ENCODE measurements at places on chromosomes 2 and 18.

GRCh38 chr2:204670756-204671155 lies 125.5 kb downstream of the PARD3B start:
- no peak for DNase-seq

DNA sequence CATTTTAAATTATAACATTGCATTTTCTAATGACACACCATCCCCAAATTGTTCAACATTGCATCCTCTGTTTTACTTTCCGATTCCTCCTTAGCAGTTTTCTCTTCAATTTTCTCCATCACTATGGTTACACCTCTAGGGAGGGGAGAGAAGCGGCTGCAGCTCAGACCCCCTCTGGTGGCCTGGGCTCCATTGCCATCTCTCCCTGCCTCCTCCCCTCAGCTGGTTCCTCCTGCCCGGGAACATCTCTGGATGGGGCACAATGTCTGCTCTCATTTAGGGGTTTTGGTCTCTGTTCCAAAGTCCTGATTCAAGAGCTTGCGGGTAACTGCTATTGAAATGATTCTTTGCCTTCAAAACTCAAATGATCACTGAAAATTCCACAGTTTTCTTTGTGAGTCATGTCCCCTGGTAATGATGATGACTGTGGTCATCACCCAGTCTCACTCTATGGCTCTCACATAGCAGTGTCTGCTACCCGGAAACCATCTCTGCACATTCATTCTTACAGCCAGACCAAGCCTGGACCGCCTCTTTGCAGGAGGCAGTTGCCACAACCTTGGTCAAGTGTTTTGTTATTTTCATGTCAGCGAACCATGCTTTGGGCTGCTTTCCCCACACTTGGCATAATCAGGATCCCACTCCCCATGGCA lies 263.9 kb downstream of the ALPK2 start:
- no peak for DNase-seq

DNA sequence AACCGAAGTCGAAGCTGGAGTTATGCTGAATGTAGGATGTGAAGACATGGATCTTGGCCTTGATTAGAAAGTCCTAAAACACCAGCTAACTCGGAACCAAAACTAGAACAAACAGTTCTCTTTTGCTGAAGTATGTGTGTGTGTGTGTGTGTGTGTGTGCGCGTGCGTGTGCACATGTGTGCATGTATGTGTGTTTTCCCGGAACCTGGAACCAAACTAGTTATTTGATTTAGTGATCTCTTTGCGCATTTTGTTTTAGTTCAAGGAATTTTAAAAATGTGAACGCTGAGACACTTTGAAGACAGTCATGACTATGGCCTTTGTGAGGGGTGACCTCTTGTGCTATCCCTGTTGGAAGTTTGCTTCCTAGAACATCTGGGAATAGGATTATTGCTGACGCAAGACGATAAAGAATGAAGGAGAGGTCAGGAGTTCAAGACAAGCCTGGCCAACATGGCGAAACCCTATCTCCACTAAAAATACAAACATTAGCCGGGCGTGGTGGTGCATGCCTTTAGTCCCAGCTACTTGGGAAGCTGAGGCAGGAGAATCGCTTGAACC lies 23.8 kb downstream of the FHL2 start:
- no peak for DNase-seq

DNA sequence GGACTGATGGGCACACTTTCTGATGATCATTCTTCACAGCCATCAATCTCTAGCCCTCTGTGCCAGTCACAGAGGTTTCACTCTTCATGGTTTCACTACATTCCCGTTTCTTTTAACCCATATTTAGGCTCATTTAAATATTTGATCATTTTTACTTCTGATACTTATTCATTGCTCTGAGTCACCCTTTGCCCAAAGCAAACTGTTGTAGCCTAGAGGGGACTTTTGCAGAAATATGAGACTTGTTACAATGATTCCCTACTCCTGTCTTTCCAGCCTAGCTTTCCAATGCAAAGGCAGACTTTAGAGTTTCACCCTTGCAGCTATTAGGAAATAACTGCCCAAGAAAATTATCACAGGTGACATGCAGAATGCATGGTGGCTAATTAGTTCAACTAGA lies 444.2 kb downstream of the PTPRM start:
- no peak for DNase-seq

DNA sequence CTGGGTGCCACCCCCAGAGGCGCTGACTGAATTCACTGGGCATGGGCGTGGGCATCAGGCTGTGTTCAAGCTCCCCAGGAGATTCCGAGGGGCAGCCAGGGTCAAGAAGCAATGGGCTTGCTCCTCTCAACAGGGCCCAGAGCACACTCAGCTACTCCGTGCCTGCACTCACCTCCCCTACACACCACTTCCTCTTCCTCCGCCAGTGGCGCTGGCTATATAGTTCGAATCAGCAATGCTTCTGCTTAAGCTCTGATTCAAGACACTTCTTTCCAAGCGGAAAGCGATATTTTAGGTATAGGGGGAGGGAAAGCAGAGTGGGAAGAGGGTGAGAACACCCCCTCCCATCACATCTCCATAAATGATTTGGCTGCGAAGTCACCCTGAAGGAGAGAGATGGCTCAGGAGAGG lies 42.1 kb downstream of the CRACDL start:
- DNase-seq, result no peak

GRCh38 chr2:121121661-121122060 lies 163.3 kb downstream of the TFCP2L1 start:
- no peak for DNase-seq

GRCh38 chr2:155830351-155830750 lies 502.2 kb downstream of the NR4A2 start:
- no peak for DNase-seq

DNA sequence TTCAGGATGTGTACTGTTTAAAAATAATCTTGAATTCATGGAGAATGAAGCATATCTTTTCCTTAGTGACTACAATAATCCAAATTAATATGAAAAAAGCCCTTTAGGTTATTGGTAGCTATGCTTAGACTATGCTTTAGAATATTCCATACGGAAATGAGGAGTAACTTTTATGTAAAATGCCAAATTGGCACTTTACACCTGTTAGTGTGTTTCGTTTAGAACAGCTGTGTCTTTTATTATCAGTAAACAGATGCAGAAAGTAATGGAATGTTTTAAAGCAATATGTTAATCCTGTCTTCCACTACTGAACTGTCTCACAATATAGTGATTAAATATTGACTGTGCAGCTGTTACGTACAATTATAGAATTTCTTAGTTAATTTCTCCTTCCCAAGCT lies 129.6 kb downstream of the PMS1 start:
- DNase-seq, result no peak

GRCh38 chr18:35027206-35027605 lies 14.0 kb upstream of the MAPRE2 start:
- no peak for DNase-seq

DNA sequence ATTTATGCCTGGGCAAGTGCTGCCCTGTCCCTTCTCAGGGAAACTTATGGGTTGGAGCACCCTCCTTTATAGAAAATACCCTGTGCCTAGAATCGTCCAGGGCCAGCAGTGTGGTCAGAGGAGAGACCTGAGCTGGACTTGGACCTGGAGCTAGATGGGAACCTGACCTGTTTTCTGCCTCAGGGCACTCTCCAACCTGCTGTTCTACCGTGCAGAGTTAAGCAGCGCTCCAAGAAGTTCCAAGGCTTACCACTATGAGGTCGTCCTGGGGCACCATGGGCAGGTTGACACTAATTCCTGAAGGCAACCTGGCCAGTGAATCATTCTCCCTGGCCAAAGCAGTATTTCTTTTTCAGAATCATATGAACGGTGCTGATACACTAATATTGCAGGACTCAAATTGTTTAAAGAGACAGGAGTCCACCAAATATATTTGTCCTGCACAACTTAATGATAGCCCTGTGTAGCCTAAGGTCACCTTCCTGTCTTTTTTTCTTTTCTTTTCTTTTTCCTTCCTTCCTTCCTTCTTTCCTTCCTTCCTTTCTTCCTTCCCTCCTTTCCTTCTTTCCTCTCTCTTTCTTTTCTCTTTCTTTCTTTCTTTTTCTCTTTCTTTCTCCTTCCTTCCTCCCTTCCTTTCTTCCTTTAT lies 455.4 kb upstream of the HNMT start:
- no peak for DNase-seq

- DNase-seq, result no peak
Observed at GRCh38 chr2:130345611-130346010, 2.9 kb downstream of the IMP4 start.

- no peak for DNase-seq
Observed at GRCh38 chr2:85106489-85107180, 26.6 kb upstream of the TCF7L1 start.

- DNase-seq, result no peak
Observed at GRCh38 chr2:168490015-168490874, 34.2 kb downstream of the CERS6 start.

- DNase-seq, result no peak
Observed at GRCh38 chr18:36661999-36662398, 166.8 kb downstream of the TPGS2 start.

DNA sequence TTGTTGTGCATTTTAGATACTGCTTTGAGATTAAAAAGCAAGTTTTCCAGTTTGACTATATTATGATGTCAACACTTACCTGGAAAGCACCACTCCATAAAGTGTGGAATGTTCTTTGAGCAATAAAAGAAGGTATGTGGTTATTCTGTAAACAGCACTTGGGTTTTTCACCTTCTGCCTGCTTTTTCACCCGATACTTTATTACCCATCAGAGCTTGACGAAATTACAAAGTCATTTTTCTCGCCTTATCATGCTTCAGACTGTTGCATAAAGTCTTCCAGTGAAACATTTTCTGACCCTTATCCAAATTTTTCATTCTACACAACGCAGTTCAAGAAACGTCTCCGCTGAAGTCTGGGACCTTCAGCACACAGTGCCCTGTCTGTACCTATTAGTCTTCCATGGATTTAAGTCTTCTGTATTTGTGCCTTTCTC lies 25.2 kb downstream of the CAB39 start:
- DNase-seq, result no peak

DNA sequence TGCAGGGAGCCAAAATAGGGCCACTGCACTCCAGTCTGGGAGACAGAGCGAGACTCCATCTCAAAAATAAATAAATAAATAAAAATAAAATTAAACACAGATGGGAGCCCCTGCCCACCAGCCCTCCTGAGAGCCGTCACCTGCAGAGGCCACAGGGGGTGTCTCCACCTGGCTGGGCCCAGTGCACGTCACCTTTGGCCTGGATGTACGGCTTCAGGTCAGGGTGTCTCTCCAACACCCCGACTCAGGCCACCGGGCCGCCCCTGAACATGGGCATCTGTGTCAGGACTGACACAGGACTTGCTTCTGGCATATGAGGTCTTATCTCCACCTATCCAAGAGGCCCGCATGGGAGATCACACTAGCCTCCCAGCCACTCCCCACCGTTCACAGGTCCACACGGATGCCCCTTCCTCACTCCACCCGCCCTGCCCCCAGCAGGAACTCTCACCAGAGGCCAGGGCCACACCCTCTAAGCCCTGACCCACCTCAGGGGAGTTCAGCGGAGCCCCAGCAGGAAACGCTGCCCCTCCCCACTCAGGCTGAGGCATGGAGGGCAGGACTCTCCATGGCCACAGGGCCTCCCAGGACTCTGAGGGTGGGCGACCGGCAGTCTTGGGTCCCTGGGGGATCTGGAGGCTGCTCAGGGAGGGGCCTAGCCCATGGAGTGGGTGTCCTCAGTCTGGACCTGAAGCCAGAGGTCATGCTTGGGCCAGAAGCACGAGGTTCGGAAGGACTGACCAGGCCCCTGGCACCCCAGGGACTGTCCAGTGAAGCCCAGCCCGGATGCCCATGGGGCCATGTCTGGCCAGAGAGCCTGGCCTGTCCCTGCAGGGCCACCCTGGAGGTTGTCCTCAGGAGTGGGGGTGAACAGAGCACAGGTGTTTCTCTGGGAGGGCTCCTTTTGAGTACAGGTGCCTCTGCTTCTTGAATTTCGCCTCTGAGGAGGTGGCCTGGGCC lies 1.6 kb upstream of the CROCC2 start:
- no peak for DNase-seq

- DNase-seq, result no peak
Observed at GRCh38 chr2:121519153-121519552, 11.5 kb upstream of the RNU4ATAC start.

DNA sequence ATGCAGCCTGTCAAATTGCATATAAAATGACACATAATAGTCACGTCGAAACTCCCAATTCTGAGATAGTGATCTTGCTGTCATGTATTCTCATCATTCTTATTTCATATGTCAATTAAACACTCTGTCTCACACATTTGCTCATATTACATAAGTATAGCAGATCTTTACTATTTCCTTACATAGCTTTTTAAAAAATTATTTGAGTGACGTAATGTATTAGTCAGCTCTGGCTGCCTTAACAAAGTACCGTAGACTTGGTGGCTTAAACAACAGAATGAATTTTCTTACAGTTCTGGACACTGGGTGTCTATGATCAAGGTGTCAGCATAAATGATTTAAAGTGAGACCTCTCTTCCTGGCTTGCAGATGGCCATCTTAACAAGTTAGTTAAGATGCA lies 1032.3 kb upstream of the NRXN1 start:
- no peak for DNase-seq

DNA sequence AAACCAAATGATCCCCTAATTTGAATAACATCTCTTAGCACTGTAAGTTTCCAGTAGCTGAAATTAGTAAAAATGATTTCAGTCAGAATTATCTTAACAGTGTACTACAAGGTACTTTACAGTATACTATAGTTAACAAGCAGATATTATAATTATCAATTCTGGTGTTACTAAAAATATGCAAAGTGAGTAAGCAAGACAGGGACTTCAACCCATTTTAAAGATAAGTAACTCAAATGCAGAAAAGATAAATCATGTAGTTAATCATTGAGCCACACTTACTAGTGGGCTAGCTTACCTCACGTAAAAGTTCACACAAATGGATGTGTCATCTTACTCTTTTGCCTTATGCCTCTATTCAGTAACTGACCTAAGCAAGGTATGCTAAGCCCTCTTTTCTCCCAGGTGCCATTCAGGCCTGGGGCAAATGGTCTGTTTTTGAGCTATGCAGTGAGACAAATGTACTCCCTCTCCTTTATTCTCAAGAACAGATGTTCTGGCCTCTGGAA lies 101.0 kb downstream of the NBAS start:
- no peak for DNase-seq

GRCh38 chr2:15941481-15941850 lies 1.1 kb downstream of the MYCN start:
- DNase-seq, result peak; percentile 42

DNA sequence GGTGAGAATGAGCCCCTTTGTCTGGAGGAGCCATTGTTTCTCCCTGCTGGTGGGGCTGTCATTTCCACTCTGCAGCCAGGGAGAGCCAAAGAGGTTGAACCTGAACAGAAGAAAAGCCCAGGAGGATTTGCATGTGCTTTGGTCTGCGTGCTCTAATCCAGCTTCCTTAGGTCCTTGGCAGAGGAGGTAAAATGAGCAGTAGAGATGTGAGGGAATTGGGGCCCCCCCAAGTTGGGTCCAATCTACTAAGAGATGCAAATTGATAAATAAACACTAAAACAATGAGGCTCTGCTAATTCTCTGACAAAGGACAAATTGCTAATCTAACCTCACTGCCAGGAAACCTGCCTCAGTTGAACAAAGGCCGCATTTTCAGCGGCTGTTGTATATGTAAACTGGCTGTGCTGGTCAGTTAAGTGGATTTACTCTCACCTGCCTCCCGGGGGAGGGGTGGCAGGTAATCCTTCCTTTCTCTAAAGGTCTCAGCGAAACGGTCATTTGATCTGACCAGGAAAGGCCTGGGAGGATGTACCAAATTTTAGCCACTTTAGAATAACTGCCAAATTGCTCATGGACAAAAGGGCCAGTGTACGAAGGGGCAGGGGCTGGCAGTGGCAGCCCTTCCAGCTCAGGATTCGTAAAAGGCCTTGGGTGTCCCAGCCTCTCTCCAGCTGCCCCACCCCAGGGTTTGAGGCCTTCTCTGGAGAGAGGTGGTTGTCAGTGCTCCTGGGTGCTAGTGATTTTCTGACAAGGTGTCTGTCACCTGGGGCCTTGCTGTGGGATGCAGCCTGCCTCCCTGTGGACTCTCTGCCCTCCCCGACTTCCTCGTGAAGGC lies 193.6 kb downstream of the MIB1 start:
- no peak for DNase-seq

All from frontal cortex (tissue), 4 donors.